Left lobe of liver (tissue), 2 donors: ENCODE measurements at places on chromosomes 12 and 14.

DNA sequence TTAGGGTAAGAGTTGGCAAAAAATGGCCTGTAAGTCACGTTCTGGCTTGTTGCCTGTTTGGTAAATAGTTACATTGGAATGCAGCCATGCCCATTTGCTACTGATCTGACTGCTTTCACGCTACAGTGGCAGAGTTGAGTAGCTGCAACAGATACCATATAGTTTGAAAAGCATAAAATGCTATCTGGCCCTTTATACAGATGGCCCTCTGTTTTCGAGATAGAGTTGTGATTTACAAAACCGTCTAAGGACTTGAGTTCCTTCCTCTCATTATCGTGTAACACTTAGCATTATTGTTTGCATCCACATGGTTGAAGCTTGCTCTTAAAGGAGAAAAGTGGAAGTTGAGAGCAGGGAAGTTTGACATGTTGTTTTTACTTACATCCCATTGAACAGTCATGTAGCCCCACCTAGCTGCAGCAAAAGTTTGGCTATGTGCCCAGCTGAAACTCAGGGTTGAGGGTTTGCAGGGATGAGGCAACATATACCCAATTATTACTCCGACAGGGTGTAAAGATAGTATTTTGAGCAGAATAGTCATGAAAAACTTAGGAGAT, 11.3 kb upstream of the SCFD1 start:
- peak; percentile 65 for DNase-seq

GRCh38 chr12:82028772-82029171, 269.6 kb upstream of the PPFIA2 start:
- DNase-seq: no peak

GRCh38 chr14:78253986-78254385, 83.8 kb downstream of the NRXN3 start:
- no peak for DNase-seq

- no peak for DNase-seq
Measured at GRCh38 chr12:77795699-77796098, 35.0 kb upstream of the NAV3 start.

GRCh38 chr12:79407671-79408622, 282.8 kb downstream of the PAWR start:
- no peak for DNase-seq

DNA sequence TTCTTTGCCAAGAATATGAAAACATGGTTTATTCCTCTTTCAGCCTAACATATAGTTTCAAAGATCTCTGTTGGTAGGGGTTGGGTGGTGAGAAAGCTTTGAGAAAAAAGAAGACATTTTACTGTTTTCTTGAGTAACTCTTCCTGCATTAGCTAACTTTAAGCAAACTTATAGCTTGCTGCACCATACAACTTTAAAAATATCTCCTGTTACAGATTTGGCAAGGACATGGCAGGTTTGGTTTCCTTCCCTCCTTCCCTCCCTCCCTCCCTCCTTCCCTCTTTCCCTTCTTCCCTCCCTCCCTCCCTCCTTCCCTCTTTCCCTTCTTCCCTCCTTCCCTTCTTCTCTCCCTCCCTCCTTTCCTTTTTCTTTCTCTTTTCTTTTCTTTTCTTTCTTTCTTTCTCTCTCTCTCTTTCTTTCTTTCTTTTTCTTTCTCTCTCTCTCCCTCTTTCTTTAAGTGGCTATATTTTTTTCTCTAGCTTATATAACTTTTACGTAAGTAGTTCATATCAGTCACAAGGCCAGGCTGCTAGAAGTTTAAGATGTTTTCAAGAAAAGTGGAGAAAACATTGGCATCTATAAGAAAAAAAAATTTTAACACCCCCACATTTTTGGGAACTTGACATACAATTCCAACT, 26.0 kb upstream of the ANO6 start:
- DNase-seq: no peak

GRCh38 chr12:26701604-26702215, 131.3 kb downstream of the ITPR2 start:
- DNase-seq: no peak

GRCh38 chr14:72708708-72709475, 185.0 kb downstream of the DPF3 start:
- no peak for DNase-seq

DNA sequence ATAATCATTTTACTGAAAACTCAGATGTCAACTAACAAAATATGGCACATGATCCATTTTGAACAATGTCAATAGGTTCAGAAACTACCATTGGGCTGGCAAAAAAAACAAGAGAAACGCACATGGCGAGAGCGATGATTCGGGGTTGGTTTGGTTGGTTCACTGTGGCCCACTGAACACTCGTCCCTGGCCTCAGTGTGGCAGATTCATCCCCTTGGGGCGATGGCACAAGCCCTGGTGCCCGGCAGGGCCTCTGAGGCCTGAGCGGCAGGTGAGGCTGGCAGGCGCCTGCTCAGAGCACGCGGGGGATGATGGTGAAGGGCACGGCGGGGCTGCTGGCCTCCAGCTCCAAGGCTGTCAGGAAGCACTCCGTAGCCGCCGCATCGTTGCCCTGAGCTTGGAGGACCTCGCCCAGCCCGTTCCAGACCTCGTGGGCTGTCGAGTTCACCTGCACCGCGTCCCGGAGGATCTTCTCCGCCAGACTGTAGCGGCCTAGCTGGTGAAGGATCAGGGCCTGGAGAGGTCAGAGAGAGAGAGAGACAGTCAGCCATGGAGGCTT, 144.3 kb downstream of the CALM1 start:
- no peak for DNase-seq
